Suppressor macrophage treated with lipopolysaccharide for 4 hours (primary cell): ENCODE measurements at places on chromosomes 2 and 18.

- DNase-seq, result no peak
These were observed 36.1 kb downstream of the TMEM163 start for GRCh38 chr2:134682726-134683125.

- no peak for DNase-seq
These were observed 77.5 kb downstream of the EPHA4 start for GRCh38 chr2:221494556-221494955.

GRCh38 chr2:230668184-230668938, 44.3 kb upstream of the CAB39 start:
- DNase-seq, result peak; percentile 75

- no peak for DNase-seq
These were observed 9.5 kb upstream of the SMARCAL1 start for GRCh38 chr2:216402751-216403150.

- DNase-seq, result no peak
These were observed 54.8 kb downstream of the GALNT14 start for GRCh38 chr2:31083234-31083993.

DNA sequence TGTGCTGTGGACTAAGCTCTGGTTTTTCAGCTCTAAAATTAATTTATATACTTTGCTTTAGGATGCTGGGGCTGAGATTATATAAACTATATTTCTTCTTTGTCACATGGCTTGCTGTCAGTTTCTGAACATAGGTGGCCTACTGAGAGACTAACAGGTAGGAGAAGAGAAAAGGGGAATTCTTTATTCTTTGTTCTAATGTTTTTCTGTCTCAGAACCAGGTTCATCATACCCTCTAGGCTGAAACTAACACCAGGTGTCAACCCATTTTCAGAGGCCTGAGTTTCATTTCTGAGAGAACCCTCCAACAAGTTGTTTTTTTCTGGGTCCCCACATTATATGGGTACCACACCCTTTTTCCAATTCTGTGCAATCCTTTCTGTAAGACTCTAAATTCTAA, 843.6 kb downstream of the TRIB2 start:
- DNase-seq, result no peak

DNA sequence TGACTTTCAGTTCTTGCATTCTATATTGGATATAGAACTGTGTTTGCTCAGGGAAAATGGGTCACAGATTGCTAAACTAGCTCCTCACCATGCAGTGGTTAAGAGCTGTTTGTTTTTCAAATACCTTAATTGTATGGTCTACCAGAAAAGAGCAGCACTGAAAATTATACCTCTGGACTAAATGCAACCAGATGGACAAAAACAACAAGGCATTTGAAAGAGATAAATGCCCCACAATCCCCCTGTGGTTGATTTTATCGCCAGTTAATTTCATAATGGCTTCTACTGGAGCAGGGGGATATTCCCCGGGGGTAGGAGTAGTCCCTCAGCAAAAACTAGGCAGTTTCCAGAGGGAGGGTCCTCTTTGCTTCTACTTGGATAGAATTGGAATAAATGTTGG, 267.9 kb upstream of the TNP1 start:
- no peak for DNase-seq

DNA sequence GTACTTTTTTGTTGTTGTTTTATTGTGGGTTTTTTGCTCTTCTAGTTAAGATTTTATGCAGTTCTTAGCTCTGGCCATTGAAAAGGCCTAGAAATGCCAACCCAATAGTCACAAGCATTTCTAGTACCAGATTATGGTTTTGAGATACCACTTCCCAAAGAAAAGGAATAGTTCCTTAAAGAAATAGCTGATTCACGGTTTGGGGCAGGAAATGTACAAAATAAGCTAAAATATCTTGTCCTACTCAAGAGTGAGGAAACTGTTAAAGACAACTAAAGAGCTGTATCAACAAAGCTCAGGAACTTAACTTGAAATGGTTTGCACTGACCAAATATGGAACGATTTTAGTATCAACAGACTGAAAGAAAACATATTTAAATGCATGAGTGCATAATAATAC, 35.4 kb downstream of the PGAP1 start:
- peak; percentile 19 for DNase-seq

GRCh38 chr2:56505885-56506284, 322.1 kb downstream of the CCDC85A start:
- no peak for DNase-seq

GRCh38 chr2:8697190-8697589, 15.3 kb downstream of the ID2 start:
- no peak for DNase-seq

GRCh38 chr18:9365406-9365805, 30.8 kb downstream of the TWSG1 start:
- DNase-seq, result no peak

DNA sequence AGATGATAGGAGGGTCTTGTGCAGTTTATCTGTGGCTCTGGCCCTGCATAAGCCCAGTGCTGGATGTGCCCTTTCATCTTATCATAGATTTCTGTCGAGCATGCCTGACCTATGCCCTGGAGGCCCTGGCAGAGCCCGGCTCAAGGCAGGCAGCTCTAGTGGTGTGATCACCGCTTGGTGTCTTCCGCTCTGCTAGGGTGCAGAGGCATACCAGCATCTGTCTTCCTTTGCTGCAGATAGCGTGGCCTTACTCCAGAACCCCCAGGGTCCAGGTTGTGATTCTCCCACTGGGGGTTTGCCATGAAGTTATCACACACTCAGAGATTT, 13.7 kb upstream of the TRAF3IP1 start:
- no peak for DNase-seq

DNA sequence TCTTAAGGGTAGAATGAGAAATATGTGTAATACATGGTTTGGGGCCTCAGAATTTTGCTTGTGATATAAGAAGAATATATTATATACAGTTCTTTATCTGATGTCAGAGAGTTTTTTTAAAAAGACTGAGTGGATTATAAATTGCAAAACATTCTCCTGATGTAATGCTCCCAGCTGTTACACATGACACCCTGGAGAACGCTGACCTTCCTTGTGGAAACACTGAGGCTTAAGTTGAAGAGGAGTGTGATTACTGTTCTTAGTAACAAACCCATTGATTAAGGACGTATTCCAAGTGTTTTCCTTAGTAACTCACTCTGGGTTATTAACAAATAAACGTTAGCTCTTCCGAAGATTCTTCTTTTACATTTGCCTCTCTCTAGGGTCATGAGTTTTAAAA, 1069.3 kb upstream of the CNTNAP5 start:
- DNase-seq, result no peak

DNA sequence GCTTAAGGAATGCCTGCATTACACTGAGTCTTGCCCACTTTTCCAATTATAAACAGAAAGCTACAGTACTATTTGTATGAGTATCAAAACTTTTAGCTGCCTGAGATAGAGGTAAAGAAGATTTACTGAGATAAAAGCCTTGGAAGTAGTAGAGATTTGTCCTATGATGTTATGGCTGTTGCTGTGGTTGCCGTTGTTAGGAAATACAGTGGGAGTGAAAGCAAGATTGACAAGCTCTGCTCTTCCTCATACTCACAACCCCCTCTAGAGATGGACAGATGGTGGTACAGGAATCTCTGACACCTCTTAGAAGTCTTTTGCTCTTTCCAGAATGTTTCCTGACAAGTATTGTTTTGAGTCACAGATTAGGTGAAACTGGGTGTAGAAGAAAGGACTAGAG, 242.5 kb downstream of the RPIA start:
- peak; percentile 28 for DNase-seq

GRCh38 chr2:69082430-69082997, 69.5 kb downstream of the ANTXR1 start:
- peak; percentile 86 for DNase-seq

GRCh38 chr2:118246726-118247125, 158.5 kb downstream of the INSIG2 start:
- no peak for DNase-seq

DNA sequence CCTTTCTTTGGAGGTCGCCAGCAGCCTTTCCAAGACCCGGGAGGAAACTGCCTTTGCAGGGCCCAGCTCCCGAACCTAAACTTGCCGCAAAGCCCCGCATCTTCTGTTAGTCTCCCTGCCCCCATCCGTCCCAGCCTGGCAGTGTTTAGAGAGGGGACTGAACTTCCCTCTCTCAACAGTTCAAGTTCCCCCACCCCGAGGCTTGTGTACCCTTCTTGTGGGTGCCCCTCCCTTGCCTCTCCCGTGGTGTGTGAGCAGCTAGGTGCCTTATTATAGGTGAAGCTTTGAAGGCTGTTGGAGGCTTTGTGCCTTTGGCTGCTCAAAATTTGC, 1.4 kb downstream of the LBH start:
- no peak for DNase-seq

GRCh38 chr2:88738271-88738670, 46.8 kb downstream of the RPIA start:
- no peak for DNase-seq

GRCh38 chr2:122598784-122599183, 843.3 kb downstream of the TSN start:
- DNase-seq, result no peak

GRCh38 chr2:128783193-128783671, 464.6 kb upstream of the HS6ST1 start:
- DNase-seq, result no peak
